ENCODE measurements at places on chromosomes 12 and 14.

DNA sequence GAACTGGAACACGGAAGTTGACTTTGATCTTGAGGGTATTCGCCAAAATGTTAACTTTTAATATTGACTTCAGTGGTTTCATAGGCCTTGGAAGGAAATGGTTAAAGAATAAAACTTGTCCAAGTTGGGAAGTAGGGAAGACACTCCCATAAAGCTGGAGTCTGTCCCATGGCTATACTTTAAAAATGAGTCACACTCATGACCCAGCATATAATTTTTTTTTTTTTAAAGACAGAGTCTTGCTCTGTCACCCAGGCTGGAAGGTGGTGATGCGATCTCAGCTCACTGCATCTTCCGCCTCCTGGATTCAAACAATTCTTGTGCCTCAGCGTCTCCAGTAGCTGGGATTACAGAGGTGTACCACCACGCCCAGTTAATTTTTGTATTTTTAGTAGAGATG lies 19.6 kb downstream of the TMPRSS12 start:
- no peak for DNase-seq

GRCh38 chr12:83866477-83866876 lies 1046.1 kb downstream of the SLC6A15 start:
- DNase-seq = no peak

- no peak for DNase-seq
Measured at GRCh38 chr14:90405101-90405500, 8.3 kb downstream of the CALM1 start.

DNA sequence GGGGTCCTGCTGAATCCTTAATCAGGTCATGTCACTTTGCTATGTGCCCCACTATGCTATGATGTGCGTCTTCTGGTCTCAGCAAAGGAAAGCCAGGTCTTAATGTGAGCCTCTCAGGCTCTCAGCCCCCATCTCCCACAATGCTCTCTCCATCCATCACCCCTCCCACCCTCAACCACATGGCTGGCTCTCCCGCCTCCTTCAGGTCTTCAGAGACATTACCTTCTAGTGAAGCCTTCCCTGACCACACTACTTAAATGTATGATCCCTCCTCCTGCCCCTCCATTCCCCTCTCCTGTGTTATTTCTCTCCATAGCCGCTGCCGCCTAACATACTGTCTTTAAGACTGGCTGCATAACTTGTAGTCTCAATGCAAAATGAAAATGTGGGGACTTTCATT lies 50.5 kb downstream of the KRT80 start:
- no peak for DNase-seq

DNA sequence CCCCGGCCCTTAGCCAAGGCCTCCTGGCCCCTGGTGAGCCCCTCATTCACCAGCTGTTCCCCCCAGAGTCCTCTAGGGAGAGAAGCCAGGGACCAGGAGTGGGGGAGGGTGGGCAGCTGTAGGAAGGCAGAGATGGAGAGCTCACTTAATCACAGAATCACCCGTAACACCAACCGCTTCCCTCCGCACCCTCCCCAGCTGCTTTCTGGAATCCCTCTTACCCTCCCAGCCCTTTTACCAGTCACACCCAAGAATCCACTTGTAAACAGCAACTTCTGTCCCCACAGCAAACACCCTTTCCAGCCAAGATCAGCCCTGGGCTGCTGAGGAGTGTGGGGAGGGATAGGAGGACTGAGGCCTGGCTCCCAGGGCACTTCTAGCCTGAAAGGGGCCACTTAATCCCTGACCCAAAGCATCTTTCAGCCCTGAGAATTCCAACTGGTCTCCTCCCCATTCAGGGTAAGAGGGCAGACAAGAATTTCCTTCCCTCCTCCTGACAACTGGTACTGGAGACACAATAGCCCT lies 18.8 kb downstream of the NCKAP5L start:
- no peak for DNase-seq

DNA sequence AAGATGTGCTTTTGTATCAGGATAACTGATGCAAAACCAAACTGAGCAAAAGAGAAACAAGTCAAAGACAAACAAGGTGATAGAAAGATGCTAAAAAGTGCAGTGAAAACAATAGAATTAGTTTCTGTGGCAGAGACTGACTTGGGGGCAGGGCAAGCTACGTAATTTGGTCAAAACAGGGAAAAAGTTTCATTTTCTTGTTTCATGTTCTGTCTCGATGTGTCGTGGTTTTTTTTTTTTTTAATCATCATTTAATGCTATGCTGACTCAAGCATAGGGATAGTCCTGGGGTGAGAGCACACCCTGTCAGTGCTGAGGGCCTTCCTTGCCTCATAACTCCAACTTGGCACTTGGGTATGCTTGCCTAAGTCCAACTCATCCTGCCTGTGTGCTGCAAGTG lies 144.1 kb upstream of the PTPRQ start:
- DNase-seq = no peak

DNA sequence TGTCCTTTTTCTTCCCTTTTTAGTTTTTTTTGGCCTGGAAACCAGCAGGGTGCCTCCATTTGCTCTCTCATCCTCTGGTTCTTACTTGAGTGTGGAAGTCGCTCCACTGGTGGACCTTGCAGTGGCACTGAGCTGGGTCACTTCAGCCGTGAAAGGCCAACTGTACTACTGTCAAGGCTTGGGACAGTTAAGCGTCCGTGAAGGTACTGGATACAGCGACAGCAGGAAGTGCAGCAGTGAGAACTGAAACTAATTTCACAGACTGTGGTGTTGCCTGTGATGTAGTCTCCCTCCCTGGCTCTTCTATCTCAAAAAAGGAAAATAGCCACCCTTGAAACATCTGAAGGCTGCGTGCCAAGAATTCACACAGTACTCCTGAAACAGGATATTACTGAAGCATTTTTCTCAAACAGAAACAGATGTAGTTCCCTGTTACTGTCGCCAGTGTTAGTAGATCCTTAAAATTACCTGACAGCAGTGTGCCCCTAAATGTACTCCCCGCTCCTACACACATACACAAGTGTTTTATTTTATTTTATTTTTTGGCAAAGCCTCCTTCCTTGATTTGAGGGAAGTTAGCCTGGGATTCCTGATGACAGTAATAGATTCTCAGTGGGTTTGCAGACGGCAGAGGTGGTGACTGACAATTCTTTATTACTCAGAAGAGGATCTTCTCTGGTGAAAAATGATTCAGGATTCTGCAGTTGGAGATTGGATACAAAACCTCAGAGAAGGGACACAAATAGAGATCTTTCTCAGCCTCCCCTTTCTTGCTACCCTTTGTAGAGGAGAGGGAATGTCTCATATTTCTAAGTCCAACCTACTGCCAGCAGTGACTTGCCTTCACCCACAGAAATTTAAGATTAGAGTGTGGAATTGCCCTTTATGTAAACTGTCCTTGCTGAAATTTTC lies 4.4 kb downstream of the SUSD6 start:
- DNase-seq = peak; percentile 39

- no peak for DNase-seq
Measured at GRCh38 chr12:24229031-24229700, 279.7 kb upstream of the SOX5 start.

GRCh38 chr14:49033131-49033530 lies 553.0 kb downstream of the RPS29 start:
- no peak for DNase-seq

DNA sequence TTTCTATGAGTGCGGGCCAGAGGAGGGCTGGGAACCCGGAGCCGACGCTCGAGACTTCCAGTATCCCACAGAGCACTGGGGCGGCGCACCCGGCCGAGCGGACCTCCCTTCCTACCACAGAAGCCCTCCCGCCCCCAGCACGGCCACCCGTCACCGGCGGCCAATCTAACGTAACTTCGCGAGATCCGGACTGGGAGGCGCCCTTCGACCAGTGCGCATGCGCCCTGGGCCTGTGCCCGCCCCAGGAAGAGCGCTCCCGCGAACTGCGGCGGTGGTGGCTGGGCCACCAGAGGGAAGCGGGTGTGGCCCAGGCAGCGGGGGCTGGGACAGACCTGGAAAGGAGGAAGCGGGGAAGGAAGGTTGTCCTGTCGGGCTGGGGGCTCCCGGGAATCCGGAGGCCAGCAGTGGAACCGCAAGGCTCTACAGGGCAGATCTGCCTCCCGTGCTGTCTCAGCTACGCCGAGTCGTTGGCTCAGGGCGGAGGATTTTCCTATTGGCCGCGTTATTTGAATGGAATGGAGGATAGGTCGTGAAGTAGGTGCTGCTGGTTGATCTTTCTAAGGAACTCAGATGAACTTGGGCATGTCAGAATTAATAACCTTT lies at the start of gene PPP1R12A:
Gene PPP1R12A, minus strand, starts transcription at position 77 of the 603 bp plus-strand sequence. CDS start 166 bp downstream, outside the sequence.
- peak; percentile 83 for DNase-seq

DNA sequence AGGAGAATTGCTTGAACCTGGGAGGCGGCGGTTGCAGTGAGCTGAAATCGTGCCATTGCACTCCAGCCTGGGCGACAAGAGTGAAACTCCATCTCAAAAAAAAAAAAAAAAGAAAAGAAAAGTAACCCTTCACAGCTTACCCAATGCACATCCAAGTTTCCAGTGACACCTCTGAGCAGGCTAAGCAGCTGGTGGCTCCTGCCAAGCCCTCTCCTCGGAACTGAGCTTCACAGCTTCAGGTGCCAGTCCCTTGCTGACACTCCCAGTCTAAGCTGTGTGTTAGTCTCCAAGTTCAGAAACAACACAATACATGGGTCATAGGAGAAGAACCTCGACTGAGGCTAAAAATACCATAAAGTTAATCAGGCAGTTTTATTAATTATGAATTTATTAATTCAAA lies 7.9 kb downstream of the CD9 start:
- DNase-seq = no peak

GRCh38 chr12:121060149-121061001 lies 21.3 kb upstream of the OASL start:
- DNase-seq = peak; percentile 23

GRCh38 chr14:54177019-54177418 lies 219.8 kb upstream of the CDKN3 start:
- DNase-seq = no peak

- no peak for DNase-seq
Measured at GRCh38 chr12:91113621-91114020, 2.3 kb upstream of the LUM start.

- DNase-seq = no peak
Measured at GRCh38 chr12:121404734-121405133, 4.8 kb downstream of the RNF34 start.

DNA sequence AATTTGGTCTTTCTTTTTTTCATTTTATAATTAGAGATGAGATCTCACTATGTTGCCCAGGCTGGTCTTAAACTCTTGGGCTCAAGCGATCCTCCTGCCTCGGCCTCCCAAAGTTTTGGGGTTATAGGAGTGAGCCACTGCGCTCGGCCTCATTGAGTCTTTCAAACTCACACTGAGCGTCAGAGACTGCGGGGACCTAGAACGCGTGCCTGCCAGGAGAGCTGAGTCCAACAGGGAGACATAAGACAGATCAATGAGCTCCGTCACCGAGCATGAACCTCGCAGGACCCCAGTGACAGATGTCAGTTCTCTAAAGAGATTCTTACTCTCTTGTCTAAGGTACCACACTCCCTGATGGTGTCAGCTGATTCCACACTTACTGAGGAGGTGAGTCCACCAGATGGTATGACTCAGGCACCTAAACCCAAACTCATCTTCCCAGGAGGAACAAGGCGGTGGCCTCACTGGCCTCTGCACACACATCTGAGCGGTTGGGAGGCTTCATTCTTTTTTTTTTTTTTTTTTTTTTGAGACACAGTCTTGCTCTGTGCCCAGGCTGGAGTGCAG lies 58.9 kb downstream of the CCDC88C start:
- no peak for DNase-seq

GRCh38 chr12:101935890-101936746 lies 58.7 kb downstream of the DRAM1 start:
- DNase-seq = no peak

DNA sequence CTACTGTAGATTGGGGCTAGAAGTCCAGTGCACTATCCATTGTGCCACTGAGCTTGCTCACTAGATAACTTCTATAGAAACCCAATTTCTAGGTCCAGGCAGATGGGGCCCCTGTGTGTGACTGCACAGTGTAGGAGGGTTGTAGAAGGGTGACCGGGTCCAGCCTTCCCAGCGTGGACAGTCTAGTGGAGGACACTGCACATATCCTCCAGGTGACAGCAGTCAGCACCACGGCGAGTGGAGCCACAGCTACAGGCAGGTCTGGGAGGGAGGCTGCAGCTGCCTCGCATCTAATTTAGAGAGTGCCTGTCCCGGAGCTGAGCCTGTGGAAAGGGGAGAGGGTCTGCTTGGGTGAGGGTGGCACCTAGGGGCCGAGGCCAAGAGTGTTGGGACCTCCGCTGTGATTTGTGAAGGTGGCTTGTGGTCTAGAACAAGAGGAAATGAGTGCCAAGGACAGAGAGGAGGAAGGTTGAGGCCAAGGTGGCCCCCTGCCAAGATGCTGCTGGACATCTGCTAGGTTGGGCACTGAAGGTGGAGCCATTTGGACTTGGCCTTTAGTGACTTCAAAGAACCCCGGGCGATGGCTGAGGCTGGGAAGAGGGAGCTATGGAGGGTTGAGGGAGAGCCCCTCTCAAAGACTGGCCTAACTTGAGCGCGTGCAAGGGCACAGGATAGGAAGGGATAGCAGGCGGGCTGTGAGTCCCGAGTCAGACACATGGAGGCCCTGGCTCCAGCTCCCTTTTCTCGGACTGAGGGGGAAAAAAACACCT lies 46.0 kb upstream of the TRAF3 start:
- no peak for DNase-seq

DNA sequence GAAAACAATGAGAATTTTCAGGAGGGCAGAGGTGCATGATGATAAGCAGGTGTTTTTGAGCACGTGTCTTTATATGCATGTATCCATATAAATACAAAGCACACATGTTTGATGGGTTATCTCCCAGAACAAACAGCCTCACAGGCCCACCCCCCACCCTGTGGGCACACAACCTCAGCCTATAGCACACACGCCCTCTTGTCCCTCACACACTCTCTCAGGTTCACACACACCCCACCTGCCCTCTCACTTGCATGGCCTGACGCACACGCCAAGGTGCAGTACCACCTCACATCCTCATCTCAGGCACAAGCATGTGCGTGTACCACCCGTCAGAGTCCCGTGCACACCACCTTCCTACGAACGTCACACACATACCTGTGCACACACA lies 8.6 kb upstream of the KRT8 start:
- no peak for DNase-seq

DNA sequence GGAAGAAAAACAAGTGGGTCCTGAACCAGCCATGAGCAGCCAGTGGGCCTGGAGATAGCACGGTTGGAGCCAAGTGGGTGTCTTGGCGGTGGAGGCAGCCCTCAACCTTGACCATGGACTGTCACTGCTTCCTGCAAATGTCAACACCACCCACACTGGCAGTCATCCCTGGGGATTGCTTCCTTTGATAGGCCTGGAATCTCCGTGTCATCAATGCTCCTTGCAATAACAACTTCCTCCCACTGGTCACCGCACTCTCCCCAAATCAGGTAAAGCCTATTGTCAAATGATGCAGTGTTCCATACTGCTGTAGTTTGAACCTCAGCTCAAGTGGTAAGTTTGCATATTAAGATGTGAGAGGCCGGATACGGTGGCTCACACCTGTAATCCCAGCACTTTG lies 129.1 kb downstream of the NTF3 start:
- no peak for DNase-seq

All from activated CD4-positive, alpha-beta T cell treated with anti-CD3 and anti-CD28 coated beads, Interleukin-2, amount 50 U/mL, for 24 hours (primary cell).